ENCODE measurements at places on chromosomes 16 and 17. TPM values are rescaled to one million over a fixed set of nuclear protein-coding genes. Genes with fewer than 3 reads are reported as not detected.

The MT1A gene
- 769 TPM for total RNA-seq

The PRAC1 gene
- total RNA-seq, result not detected

The SLC4A1 gene
- total RNA-seq, result 0.35 TPM

GRCh38 chr16:4994719-4995434, 36.7 kb downstream of the SEC14L5 start:
- DNase-seq, result no peak

- no peak for DNase-seq
Measured at GRCh38 chr16:67736858-67737257, 17.7 kb upstream of the GFOD2 start.

GRCh38 chr16:28087675-28088300, 24.3 kb upstream of the GSG1L start:
- no peak for DNase-seq

DNA sequence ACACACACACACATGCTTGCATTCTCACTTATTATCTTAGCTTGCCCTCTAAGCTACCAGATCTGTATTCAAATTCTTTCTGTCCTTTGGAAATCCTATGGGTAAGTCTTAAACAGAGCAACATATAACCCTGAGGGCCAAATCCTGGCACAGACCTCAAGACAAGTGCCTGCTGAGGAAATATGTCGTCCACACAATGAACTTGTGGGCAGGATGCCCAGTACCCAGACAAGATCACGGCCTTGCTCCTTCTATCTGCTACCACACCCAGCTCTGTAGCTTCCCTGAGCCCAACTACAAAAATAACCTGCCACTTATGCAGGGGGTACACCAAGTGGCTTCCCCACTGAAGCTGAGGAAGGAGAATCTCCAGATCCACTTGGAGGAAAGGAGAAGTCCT, 37.3 kb upstream of the FA2H start:
- no peak for DNase-seq

DNA sequence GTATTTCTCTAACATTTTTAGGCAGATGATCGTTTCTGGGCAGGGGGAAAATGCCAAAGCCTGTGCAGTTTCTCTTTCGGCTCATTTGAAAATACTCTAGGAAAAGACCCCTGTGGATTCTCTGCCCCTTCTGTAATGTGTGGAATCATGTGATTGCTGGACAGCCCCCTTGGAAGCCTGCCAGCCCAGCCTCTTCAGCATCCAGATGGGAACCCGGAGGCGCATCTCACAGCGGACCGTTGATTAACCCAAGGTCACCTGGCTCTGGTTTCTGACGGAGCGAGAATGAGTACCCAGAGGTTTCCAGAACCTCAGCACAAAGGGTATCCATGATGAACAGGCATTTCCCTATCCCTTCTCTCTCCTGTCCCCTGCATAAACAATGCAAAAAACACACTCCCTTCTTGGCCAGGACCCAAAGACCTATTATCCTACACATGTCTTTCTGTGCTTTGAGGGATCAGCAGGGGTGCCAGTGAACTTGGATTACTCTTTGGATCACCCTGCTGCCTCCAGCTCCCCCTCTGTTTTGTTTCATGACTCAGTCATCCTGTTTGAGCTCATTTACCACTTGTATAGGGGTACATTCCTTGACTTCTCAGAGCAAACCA, 957.1 kb upstream of the RBFOX1 start:
- no peak for DNase-seq

The ITGA2B gene
- total RNA-seq, result 1.4 TPM

GRCh38 chr17:12320286-12320685, 299.6 kb downstream of the MAP2K4 start:
- DNase-seq, result no peak

DNA sequence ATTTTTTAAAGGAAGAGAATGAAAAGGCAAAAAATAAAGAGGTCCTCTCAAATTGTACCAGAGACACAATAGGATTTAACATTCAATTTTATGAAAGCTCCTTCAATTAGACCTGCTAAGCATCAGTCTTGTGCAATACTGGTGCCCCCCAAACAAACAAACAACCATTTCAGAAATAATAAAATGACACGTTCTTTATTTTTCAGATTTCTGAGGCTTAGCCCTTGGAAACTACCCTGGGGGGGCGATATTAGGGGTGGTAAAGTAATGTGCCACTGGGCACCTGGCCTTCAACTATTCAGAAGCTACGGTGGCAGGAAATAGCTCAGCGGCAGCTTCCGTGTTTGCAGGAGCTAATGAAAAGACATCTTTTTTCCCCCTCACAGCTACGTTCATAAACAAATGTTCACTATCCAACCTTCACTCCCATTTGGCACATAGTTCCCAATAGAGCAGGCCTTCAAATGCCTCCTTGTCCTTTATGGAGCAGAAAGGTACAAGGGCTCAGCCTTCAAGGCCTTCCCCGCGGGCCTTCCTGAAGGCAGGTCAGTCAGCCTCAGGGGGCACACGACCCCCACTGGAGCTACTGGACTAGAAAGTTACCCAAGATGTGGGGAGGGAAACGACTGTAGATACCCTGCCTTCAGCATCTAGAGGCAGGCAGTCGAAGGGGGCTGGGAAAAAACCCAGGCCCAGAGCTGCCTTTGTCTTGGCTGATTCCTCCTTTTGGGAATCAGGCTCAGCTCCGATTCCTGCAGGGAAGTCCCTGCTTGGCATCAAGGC, 44.1 kb downstream of the TBX4 start:
- no peak for DNase-seq

The AP1G1 gene
- total RNA-seq, result 95.8 TPM

The SULT1A4 gene
- 11.6 TPM for total RNA-seq

DNA sequence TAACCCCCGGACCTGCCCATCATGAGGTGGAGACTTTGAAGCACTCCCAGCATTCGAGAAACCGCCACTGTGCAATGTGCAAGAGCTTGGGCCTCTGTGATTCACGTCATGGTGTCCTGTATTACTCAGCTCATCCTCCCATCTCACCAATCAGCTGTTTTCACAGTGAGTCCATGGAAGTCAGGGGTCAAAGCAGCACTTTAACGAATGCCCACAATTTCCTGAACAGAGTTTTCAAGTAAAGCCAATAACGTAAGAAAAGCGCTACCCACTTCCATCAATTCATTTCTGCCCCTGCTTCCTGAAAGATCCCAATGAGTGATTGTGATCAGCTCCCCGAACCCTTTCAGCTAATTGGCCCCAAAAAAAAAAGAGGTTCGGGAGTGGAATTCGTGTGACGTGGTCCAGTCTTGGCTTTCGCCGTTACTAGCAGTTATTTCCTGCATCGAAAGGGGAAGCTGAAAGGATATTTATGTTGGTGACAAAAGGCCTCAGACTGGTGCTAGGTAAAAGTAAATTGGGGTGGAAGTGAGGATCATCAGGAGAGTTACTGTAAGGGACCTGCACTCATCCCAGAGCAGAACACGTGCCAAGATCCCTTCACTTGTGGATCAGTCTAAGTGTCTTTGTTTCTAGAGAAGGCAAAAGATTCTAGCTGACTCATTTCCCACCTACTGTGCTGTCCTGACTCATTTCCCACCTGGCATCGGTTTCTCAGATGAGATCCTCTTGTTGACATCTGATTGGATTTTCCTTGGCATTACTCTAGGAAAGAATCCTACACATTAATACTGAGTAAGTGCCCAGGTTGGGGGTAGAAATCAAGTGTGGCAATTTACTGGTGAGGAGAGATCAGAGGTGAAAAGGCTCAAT, 136.7 kb upstream of the NUDT7 start:
- DNase-seq, result no peak

The KCNJ16 gene
- not detected for total RNA-seq

DNA sequence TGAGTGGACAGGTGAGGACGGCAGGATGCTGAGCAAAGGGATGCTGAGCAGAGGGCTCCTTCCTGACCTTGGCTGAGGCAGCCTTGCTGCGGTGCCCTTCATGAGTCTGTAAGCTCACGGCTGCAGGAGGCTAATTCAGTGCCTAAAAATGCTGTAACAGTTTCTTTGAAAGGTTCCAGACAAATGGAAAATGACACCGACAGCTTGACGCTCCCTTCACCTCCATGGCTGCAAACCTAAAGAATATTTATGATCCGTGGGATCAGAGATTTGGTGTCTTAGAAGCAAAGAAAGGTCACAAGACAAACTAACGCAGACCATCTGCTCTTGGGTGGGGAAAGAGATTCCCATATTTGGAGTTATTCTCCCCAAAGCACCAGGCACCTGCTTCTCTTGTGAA, 28.0 kb downstream of the TOM1L2 start:
- no peak for DNase-seq

The KCNAB3 gene
- 1.3 TPM for total RNA-seq

Data from mesenteric fat pad (tissue), 1 donor.